ENCODE measurements at places on chromosomes 7 and 10.

GRCh38 chr10:131146790-131147189 lies 164.7 kb downstream of the TCERG1L start:
- no peak for DNase-seq

DNA sequence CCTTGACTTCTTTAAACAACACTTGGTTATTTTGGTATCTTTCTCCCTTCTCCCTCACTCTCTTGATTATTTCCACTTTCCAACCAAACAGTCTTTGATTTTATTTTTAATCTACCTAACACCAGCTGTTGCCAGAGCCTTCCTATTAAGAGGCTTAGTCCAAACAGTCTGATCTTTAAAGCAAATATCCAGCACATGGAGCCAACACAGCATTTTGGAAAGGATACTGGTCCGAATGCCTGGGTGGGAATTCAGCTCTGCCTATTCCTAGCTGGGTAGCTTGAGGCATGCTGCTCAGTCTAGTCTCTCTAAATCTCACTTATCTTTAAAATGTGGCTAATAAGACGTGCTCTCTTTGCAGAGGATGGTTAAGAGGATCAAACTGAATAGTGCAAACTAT lies 129.3 kb downstream of the NRCAM start:
- DNase-seq: no peak

DNA sequence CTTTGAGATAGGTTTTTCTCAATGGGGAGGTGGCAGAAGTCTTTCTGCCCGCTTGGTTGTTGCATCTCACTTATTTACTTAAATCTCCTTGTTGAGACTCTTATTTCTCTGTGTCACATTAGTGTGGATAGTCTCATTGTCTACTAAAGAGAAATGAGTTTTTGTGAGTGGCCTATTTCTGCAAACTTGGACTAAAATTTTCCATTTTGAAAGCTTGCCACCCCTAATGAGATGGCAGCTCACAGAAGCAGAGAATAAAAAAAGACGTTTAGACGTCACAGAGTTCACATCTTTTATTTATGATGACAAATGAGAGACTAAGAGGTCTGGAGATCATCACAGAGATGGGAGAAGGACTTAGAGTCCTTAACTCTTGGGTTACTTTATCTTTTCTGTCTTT lies 262.7 kb upstream of the PHYHIPL start:
- DNase-seq: no peak

DNA sequence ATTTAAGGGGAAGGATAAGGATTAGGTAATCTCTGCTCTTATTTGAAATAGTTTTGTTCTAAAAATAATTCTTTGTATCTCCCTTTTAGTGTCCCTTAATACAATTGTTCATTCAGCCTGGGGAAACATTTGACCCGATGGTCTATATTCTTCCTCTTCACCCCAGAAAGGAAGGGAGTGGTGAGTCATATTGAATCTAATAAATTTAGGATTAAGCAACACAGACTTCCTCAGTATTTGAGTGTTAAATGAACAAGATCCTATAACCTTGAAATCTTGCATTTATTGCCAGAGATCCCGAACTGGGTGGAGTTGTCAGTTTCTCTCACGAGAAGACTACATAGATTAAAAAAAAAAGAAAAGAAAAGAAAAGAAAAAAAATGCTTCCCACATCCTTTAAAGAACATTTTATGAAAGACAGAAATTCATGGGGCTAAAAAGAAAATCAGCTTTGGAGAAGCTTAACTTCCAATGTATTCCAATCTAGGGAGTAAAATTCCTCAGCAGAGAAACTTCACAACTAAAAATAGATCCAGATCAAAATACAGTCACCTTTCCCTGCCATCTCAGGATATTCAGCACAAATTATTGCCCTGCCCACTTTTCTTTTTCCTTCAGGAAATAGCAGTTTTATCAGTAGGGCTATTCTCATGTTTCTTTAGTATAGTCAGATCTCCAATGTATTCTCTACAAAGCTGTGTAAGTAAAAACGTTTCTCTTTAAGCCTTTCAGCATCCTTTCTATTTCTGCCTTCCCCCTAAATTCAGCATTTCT lies 82.2 kb downstream of the SEMA3D start:
- no peak for DNase-seq

DNA sequence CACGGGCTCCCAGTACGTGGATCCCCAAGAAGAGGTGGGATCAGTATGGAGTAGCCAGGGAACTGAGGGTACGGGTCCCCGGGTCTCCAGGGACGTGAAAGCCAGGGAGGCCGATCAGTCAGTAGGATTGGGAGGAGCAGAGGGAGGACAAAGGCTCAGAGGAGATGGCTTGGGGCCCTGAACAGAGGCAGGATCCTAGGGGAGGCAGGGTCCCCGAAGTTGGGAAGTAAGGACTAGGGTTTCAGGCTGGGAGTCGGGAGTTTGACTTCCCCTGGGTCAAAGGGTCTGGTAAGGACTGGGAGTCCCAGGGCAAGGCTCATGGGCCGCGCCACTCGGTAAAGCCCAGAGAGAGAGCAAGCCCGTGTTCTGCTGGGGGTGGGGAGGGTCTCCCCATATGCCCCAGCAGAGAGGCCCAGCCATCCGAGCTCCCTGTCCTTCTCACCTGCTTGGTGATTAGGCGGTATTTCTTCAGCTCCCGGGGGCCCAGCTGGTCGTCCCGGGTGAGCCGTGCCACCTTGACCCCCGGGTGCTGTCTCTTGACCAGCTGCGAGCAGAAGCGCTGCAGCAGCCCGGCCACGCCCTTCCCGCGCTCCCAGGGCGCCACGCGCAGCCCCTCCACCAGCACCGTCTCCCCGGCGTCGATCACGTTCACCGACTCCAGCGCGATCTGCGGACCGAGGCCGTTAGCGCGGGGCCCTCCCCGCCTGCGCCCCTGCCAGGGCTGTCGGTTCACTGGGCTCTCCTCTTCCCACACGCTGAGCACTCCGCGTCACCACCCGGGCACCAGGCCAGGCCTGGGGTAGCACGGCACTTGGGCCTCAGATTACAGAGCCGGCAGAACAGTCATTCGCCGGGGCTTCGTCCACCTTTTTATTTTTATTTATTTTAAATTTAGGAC lies 7.0 kb downstream of the NAT16 start:
- DNase-seq: no peak
